ENCODE measurements at places on chromosomes 7 and 10. TPM values are rescaled to one million over a fixed set of nuclear protein-coding genes. Genes with fewer than 3 reads are reported as not detected.

DNA sequence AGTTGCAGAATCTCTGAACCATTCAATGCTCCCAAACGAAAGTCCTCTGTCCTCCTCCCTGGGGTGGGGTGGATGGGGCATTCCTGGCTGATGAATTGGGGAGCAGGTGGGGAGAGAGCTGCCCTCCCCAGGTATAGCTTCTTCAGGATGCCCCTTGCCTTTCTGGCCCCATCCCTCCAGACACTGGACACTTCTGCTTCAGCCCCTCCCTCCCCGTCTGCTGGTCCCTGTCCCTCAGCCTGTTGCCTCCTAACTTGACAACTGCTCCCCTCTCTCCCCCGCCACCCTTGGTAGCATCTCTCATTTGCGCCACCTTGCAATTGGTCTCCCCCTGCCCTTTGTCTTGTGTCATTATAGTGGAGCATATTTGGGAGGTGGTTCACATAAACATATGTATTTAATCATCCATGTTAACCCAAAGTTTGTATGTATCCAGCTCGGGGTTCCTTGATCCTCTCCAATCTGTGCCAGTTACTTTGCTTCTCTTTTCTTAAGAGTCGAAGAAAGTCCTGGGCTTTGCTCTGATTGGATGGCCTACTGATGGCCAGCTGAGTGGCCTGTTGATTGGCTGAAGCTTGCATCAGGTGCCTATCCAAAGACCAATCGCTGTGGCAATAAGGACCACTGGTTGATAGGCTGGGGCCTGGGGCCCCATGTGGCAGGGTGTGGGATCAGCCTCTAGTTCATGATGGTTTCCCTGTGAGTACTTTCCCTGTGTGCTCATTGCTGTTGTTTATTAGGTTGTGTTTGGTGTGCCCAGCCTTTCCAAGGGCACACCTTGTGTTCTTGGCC lies 4.0 kb upstream of the GCK start:
- DNase-seq: no peak

DNA sequence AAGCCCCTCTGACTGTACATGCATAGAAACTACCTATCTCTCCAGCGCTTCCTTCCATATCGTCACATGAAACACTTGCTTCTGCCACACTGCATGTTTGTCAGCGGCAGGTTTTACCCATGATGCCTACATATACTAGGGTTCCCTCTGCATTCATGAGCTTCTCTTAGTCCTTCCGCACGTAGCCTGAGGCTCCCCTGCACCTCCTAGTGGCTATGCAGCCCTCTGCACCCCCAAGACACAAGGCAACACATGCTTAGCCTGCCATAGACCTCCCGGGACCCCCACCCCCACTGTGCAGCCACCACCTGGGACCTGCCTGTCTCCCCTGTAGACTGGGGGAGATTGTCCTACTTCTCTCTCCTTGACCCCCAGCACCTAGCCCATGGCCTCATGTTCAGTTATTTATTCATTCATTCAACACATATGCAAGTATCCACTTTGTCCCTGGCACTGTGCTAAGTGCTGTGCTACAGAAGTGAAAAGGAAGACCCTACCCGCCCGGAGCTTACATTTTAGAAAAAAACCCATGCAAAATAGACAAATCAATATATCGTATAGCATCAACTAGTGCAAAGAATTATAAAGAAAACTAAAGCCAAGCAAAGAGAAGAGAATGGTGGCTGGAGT lies 23.5 kb downstream of the TMEM273 start:
- DNase-seq: no peak

GRCh38 chr10:75294031-75294437 lies 58.3 kb upstream of the COMTD1 start:
- no peak for DNase-seq

RAB19 gene
- total RNA-seq: 0.55 TPM

DPYSL4 gene
- total RNA-seq: 0.78 TPM

ACSM6 gene
- total RNA-seq: not detected

NOS3 gene
- total RNA-seq: 0.22 TPM

Measured in activated B cell treated with CpG ODN at 0.5 μM for 24 hours (primary cell).